ENCODE measurements at places on chromosomes 6 and 20.

DNA sequence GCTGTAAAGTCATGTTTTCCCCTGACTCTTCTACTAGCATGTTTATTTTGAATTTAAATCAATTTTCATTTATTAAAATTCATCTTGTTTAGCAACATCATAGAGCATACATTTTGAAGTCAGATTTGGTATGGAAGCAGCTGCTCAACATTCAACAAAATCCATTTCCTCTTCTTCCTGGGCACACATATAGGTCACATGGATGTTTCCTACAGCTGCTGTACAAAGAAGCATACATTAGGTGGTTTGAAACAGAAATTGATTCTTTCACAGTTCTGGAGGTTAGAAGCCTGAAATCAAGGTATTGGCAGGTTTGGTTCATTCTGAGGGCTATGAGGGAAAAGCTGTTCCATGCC lies 495.2 kb downstream of the RFPL4B start:
- DNase-seq, result no peak

DNA sequence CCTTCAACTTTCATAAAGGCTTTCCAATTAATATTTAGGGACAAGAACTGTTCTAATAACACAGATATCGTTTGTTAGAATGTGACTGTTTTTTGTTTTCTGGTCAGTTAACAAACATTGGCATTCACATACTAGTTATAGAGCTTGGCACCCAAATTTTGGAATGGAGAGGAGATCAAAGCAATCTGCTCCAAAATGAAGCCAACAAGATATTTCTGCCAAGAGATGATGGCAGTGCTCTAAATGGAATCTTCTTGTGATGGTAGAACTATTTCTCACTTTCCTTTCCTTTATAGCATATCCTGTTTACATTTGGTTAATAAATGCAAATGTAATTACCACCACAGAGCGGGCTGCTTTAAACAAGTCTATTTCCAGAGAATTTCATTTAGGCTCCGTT lies 208.3 kb upstream of the RIMS1 start:
- no peak for DNase-seq

DNA sequence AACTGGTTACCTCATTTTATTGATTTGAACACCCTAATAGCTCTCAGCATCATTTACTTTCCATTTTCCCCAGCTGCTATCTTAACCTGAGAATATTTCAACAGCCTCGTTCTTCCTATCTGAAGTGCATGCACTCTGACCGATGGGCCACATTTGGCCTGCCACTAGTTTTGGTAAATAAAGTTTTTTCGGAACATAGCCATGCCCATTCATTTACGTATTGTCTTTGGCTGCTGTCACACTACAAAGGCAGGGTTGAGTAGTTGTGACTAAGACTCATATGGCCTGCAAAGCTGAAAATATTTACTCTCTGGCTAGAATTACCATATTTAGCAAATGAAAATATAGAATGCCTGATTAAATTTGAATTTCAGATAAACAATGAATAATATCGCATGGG lies 10.8 kb downstream of the ADGRF4 start:
- DNase-seq, result no peak

- DNase-seq, result peak; percentile 75
These were observed 505.3 kb upstream of the JAG1 start for GRCh38 chr20:11178946-11179654.

GRCh38 chr6:37323580-37323979 lies 30.2 kb upstream of the RNF8 start:
- peak; percentile 21 for DNase-seq

DNA sequence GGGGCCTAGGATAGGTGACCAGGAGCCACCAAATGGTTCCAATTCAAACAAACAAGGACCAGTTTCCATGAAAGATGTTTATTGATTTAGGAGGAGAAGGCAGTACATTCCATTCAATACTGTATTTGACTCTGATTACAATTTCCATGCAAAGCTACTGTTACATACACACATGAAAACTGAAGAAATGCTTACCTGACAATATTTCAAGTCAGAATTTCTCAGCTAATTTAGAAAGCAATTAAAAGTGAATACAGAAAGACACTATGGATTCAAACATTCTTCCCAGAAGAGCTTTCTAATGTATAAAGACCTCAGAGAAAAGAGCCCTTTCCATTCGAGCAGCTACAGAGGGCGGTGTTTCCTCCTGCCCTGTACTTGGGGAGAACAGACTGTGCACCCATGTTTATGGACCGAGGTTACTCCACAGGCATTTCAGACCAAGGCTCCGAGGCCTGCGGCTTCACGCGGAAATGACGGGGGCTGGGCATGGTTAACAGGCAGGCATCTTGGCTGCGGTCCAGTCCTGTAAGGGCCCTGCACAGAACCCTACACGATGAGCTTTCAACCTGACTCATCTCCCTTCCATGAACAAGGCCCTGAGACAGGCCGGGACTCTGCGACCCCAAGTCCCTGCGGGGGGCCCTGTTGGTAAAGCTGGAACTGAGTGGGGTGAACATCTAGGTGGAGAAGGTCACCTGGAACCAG lies 25.7 kb upstream of the TCFL5 start:
- DNase-seq, result peak; percentile 94

- peak; percentile 85 for DNase-seq
These were observed at the start of gene LAMA2 for GRCh38 chr6:128882991-128883611. LAMA2 (plus strand) TSS chr6:128883138; CDS start chr6:128883246, 108 bp downstream.

- no peak for DNase-seq
These were observed 28.2 kb upstream of the TAF8 start for GRCh38 chr6:42021847-42022754.

- DNase-seq, result no peak
These were observed 92.4 kb upstream of the CD83 start for GRCh38 chr6:14025160-14025559.

GRCh38 chr6:28134015-28134414 lies 7.7 kb upstream of the ZKSCAN8 start:
- DNase-seq, result peak; percentile 64

DNA sequence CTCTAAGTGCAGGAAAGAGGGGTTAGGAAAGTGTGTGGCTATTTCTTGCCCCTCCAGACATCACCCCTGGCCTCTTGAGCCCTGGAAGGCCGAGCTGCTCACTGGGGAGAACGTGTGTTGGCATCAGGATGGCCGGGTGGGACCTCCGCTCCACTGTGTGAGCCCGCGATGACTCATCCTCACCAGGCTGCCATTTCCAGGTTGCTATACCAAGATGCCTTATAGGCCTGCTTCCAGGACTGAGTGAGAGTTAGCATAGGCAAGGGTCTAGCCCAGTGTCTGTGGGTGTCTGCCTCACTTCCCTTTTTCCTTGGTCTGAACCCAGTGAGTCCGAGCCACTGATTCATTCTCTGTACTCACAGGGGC lies 105.0 kb downstream of the MRPL14 start:
- peak; percentile 54 for DNase-seq

GRCh38 chr6:38498805-38499445 lies 140.8 kb downstream of the BTBD9 start:
- DNase-seq, result no peak

GRCh38 chr20:34571753-34572152 lies 13.2 kb downstream of the MAP1LC3A start:
- DNase-seq, result no peak

GRCh38 chr20:37413379-37413778 lies 67.4 kb downstream of the SRC start:
- DNase-seq, result no peak

DNA sequence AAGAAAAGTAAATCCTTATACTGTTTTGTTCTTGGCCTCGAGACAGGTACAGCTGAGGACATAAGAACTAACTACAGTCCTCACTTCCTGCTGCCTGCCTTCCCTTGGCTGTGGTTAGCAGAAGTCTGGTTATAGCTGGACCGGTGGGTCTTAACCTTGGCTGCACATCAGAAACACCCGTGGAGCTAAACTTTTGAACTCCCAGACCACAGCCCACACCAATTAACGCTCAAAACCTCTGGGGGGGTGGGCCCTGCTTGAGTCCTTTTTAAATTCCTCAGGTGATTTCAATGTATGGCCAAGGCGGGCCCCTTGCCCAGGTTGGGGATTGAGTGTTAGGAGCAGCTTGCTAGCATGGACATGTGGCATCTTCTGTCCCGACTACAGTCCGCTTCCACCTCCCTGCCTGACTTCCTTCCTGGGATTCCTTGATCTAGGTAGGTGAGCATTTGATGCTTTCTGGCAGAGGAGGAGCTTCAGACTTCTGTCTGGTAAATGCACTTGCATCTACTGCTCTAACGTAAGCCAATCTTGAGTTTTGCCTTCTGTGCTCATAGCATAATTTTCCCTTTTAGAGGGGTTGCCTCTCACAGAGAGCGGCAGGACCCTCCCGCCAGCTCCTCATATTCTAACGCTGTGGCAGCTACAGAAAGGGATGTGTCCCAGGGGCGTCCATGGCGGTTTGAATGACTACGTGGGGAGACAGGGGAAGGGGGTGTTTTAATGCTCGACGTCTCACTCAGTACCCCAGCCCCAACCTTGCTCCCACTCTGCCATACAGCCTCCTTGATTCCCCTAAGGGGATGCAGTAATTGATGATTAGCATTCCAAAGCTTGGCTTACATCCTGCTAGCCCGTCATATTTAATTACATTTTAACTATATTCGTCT lies 390.1 kb downstream of the ZFAND3 start:
- DNase-seq, result no peak

DNA sequence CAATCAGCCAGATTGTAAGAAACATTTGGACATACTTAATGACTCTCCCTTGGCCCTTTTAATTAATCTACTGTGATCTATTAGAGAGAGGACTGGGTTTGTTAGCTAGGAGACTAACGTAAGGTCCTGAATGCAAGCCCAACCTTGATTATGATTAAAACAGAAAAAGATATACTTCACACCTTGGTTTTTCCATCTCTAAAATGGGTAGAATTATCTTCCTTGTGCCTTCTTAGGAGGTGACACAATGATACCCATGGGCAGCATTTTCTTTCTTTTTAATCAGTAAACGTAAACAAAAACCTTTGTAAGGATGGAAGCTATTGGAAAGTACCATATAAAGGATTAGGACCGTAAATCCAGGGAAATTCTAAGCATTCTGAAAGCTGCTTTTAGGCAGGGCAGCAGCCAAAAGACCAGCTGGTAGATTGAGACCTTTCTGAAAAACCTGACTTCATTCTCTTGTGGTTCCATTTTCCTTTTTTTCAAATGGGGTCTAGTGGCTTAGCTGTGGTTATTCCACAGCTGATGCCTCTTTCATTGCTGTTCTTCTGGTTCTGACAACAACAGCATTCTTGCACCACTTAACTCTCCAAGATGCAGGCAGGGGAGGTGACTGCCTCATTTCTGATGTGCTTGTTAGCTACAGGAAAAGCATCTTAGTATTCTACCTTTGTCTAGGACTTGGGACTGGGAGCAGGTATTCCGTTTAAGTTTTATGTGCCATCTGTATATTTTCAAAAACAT lies 27.4 kb downstream of the RREB1 start:
- no peak for DNase-seq

GRCh38 chr6:152206072-152206818 lies 398.8 kb downstream of the ESR1 start:
- DNase-seq, result peak; percentile 48

DNA sequence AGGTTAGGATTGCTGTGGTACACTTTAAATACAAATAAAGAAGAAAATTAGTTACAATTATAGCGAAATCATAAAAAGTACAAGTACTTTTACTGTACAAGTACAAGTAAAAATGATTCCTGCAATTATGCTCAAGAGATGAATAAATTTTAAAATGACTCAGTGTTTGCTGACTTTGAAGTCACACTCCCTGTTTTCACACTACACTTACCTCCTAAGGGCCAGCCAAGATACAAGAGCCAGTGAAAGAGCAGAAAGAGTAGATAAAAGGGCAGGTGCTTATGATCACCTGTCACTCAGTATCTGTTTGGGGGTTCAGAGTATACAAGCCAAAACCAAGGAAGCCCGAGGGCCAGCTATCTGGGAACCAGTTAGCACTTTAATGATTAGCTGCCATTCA lies 41.0 kb upstream of the COL21A1 start:
- DNase-seq, result no peak

- no peak for DNase-seq
These were observed 164.1 kb downstream of the UTRN start for GRCh38 chr6:144449218-144449617.

DNA sequence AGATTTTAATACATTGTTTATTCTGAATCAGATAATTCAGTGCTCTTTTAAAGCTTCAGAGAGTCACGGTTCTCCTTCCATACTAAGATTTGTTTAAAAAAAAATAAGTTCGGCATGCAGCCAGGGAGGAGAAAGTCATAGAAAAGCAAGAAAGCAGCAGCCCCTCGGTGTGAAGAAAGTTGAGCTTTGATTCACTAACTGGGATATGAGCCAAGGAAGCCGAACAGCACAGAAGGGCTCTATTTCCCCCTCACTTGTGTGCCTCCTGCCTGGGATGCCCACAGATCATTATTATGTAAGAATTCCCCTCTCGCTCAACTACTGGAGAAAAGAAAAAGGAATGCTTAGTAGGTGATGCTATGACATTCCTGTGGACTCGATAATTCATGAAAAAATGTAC lies 69.3 kb upstream of the SYNJ2 start:
- DNase-seq, result peak; percentile 96

- no peak for DNase-seq
These were observed 93.5 kb downstream of the CDC5L start for GRCh38 chr6:44481056-44481455.

GRCh38 chr6:125102891-125103290 lies 50.7 kb upstream of the TPD52L1 start:
- peak; percentile 82 for DNase-seq

GRCh38 chr20:24368253-24368652 lies 101.2 kb upstream of the SYNDIG1 start:
- no peak for DNase-seq

DNA sequence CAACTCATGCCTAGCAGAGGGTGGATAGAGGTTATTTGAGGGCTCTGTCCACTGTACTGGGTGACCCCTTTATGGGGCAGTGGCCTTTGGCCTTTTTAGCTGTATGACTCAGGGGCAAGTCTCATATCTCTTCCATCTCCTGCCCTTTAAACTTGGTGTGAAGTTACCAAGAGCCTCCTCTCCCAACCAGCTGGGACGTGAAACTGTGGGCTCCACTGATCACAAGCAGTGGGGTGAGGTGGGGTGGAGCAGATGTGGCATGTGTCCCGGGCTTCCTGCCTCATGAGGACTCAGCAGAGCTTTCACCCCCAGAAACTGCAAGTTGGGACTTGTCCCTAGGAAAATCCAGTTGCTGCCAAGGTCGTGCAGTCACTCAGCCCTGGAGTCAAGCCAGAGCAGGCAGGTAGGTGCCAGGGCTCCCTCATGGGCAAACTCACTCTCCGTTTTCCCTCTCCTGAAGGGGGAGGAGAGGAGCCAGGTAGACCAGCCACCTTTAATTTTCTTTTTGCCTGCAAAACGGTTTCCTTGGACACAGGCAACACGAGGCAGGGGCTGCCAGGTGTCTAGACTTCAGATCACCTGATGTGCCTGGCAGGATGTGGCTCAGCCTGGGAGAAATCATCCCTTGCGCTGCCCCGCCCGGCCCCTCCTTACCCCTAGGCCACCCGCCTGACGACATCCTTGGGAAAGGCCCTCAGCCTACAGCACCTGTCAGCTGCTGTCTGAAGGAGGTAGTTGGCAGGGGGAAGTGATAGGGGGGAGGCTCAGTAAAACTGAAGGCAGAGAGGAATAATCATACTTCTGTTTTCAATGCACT lies 4.0 kb downstream of the CDKN1A start:
- peak; percentile 54 for DNase-seq

All from GM23248 (cell line).